Karpas-422 (cell line): ENCODE measurements at places on chromosomes 3 and 15.
A peak's percentile ranks its signal among the peaks of the same experiment; 100 is the strongest.

GRCh38 chr3:57559526-57559925 lies 3.5 kb downstream of the PDE12 start:
- no peak overlapping the region for H3K27ac ChIP-seq
- H3K36me3 ChIP-seq: peaks cover 44% of the 10 kb centered on the region
- H3K4me3 ChIP-seq: peak overlapping the region; percentile 48
- no peak for DNase-seq
- H3K27me3 ChIP-seq: no peaks in the 10 kb centered on the region

DNA sequence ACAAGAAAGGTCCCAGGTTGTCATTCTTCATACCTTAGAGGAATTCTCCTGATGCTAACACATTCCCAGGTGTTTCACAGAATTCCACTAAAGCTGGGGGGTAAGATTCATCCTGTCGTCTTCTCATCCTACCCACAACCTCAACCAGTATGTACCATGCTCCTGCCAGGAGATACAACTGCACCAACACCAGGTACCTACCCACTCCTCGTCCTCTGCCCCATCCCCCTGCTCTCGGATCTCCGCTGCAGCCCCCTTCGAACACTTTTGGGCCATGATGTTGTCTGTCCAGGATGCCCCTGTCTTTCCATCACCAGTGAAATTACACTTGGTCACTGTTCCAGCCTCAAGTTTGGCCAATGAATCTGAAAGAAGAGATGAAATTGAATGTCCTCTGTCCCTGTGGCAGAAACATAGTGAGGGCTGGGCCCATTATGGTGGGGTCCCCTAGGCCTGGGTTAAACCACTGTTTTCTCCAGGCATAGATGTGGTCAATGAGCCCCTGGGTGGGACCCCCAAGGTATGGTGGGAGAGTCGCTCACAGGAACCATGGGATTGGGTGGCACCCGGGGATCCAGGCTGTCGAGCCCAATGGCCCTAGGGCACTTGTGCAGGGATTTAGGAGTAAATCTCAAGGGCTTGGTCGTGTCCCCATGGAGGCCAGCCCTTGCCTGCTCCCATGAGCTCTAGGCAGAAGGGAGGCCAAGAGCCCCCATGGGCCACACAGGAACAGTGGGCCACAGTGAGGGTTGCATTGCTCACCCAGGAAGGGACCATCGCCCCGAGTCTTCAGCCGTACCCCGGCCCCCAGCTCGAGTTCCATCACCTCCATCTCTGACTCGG lies 9.4 kb upstream of the AP3S2 start:
- H3K27ac ChIP-seq: no peak overlapping the region
- H3K4me3 ChIP-seq: no peak overlapping the region
- no peaks in the 10 kb centered on the region for H3K27me3 ChIP-seq

DNA sequence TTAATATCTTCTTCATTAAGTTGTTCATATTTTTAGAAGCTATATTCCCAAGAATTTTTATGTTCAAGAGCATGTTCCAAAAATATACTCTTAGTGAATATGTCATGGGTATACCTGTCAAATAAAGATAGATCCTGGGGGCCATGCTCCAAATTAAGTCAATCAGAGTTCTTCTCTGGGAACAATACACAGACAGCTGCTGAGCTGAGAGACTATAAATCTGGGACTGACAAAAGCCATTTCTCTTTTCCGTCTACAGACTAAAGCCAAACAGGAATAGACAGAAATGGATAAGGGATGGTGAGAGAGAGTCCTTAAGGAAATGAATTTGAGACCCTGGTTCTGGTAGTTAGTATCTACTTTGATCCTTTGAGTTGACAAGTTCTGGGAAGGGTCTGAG lies 465.1 kb upstream of the RASGRP1 start:
- H3K4me1 ChIP-seq: no peaks in the 10 kb centered on the region
- no peaks in the 10 kb centered on the region for H3K36me3 ChIP-seq
- no peak overlapping the region for H3K27ac ChIP-seq
- H3K27me3 ChIP-seq: no peaks in the 10 kb centered on the region
- no peak overlapping the region for H3K4me3 ChIP-seq
- DNase-seq: no peak

GRCh38 chr3:32453346-32453745 lies 49.3 kb downstream of the CMTM6 start:
- H3K4me1 ChIP-seq: peaks cover 20% of the 10 kb centered on the region
- H3K27me3 ChIP-seq: no peaks in the 10 kb centered on the region
- H3K27ac ChIP-seq: no peak overlapping the region
- no peaks in the 10 kb centered on the region for H3K36me3 ChIP-seq
- no peak for DNase-seq

DNA sequence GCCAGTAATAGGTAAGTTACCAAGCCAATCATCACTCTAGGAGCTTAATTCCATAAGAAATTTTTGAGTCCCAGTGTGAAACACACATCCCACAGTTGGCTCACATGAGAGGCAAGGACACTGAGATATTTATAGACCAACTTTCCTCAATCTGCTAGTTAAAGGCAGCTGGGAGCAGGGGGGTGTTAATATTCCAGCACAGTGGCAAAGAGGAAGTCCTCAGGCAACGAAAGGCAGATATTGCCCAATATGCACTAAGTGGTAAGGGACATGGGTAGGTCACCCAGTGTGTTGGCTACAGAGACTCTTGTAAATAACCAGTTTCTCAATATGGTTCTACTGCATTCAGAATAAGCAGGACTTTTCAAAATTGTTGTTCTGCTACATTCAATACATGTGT lies 61.0 kb downstream of the TOP2B start:
- H3K36me3 ChIP-seq: peaks cover 76% of the 10 kb centered on the region
- no peaks in the 10 kb centered on the region for H3K27me3 ChIP-seq

DNA sequence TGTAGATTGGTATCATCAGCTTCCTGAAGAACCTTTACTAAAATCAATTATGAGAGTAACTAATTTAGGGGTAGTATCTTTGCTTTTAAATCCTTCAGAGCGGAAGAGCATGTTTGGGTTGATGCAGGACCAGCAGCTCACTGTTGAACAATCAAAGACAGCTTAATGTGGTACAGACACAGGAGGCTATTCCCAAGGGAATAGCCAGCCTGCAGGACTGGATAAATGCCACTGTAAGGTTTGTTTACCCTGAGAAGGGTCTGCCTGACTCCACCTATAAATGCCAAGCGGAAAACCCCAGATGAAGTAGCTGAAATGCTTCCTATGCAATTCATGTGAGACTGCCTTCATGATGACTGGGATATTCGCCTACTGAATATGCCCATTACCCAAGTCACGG lies 16.0 kb upstream of the STAC start:
- H3K4me1 ChIP-seq: no peaks in the 10 kb centered on the region
- no peak for DNase-seq
- no peaks in the 10 kb centered on the region; the same call in 1 of the 2 replicates for H3K27me3 ChIP-seq
- no peak overlapping the region for H3K4me3 ChIP-seq
- H3K36me3 ChIP-seq: no peaks in the 10 kb centered on the region

GRCh38 chr3:87201727-87202126 lies 25.4 kb upstream of the CHMP2B start:
- no peak for DNase-seq
- H3K4me1 ChIP-seq: no peaks in the 10 kb centered on the region
- no peaks in the 10 kb centered on the region for H3K36me3 ChIP-seq
- H3K27ac ChIP-seq: no peak overlapping the region
- no peaks in the 10 kb centered on the region for H3K27me3 ChIP-seq

DNA sequence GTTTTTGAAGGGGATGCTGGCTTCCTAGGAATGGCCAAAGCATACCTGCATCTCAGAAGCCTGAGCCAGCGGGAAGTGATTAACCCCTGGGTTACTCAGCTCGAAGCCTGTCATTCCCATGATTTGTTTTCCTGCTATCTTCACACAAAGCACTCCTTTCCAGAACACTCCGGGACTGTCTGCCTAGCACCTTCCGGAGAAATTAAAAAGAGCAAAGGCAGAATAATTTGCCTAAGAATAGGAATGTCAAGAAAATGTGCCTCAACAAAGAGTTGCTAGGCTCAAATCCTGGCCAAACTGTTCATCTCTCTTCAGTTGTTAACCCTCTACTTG lies 34.1 kb downstream of the TPM1 start:
- H3K4me1 ChIP-seq: no peaks in the 10 kb centered on the region
- H3K4me3 ChIP-seq: no peak overlapping the region
- no peak overlapping the region for H3K27ac ChIP-seq
- no peaks in the 10 kb centered on the region for H3K27me3 ChIP-seq
- H3K36me3 ChIP-seq: no peaks in the 10 kb centered on the region

DNA sequence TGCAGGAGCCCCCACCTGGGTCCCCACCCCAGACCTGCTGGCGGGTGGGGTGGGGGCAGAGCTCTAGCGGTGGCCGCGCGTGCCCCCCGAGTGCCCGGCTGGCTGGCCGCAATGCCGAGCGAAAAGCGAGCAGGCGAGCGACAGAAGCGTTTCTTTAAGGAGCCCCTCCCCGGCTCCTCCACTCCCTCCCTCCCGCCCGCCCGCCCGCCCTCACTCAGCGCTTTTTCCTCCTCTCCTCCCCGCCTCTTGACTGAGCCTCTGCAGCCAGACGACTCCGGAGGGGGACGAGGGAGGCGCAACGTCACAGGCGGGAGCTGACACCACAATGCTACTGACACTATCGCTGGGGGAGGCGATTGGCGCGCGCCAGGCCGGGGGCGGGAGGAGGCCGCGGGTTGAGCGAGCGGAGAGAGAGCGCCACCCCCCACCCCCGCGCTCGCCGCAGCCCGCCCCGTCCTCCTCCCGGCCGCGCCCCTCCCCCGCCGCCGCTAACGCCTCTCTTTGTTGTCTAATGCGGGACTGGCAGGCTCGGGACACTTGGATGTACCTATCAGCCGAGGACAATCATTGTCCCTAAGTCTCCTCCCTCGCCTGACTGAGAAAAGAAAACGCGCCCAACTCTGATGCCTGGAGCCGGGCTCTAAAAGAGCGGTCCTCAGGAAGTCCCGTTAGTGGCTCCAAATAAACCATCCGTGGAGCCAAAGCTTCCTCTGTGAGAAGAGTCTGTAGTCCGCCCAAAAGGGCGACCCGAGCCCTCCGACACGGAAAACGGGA lies at the start of gene MEX3B:
TSS of gene MEX3B (minus strand) at position 127 of the 774 bp plus-strand sequence. CDS start 313 bp downstream, outside the sequence.
- H3K4me3 ChIP-seq: peak within 1 kb of the TSS; percentile 97
- H3K4me1 ChIP-seq: peaks cover 4% of the 10 kb centered on the region
- H3K36me3 ChIP-seq: no peaks in the 10 kb centered on the region

GRCh38 chr3:20136231-20136630 lies 49.8 kb downstream of the SGO1 start:
- H3K27me3 ChIP-seq: no peaks in the 10 kb centered on the region
- peaks cover 11% of the 10 kb centered on the region for H3K4me1 ChIP-seq
- DNase-seq: no peak
- no peak overlapping the region for H3K4me3 ChIP-seq

GRCh38 chr3:187274977-187275338 lies 16.6 kb downstream of the MASP1 start:
- no peak overlapping the region for H3K27ac ChIP-seq
- H3K4me3 ChIP-seq: no peak overlapping the region
- peaks cover 4% of the 10 kb centered on the region for H3K4me1 ChIP-seq
- no peak for DNase-seq
- H3K36me3 ChIP-seq: no peaks in the 10 kb centered on the region
- H3K27me3 ChIP-seq: no peaks in the 10 kb centered on the region

GRCh38 chr15:40770147-40770721 lies 454 bp downstream of the C15orf62 start:
- DNase-seq: peak; percentile 91
- peak overlapping the region; percentile 44; the same call in 1 of the 2 replicates for H3K4me3 ChIP-seq
- H3K27me3 ChIP-seq: no peaks in the 10 kb centered on the region

GRCh38 chr3:182501856-182502255 lies 291.4 kb upstream of the ATP11B start:
- H3K27ac ChIP-seq: no peak overlapping the region
- no peaks in the 10 kb centered on the region for H3K27me3 ChIP-seq
- H3K36me3 ChIP-seq: no peaks in the 10 kb centered on the region
- H3K4me3 ChIP-seq: no peak overlapping the region
- H3K4me1 ChIP-seq: peaks cover 6% of the 10 kb centered on the region

DNA sequence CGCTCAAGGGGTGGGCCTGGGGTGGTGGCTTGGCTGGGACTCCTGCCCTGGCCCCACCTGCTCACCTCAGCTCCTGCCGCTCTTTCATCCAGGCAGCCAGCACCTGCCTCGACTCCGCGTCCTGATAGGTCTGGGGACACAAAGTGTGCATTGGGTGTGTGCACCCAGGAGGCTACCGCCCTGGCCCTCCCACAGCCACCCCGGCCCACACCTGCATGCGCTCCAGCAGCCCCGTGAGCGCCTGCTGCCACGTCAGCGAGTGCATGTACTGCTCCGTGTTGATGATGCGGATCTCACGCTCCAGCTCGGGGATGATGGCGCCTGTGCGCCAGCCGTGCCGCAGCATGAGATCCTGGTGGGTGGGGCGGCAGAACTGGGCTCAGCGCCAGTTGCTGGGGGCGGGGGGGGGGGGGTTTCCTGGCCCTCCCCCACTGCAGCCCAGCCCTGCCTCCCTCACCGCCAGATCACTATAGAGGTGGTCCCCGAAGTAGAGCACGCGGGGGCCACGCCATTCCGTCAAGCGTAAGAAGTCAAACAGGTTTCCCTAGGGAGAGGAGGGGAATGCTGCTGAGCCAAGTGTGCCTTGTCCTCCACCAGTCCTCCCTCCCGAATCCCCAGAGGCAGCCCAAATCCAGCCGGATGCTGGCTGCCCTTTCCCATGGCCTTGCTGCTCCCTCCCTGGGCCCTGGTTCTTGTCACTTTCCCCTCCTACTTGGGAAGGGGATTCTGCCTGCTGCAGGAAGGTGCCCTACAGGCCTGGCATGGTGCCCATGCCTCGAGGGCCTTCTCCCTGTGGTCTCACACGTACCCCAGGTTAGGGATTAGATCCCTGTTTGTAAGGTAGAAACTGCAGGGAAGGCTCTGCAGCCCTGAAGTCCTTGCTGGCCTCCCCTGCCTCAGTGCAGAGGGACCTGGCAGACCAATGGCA lies 8.6 kb downstream of the NT5DC2 start:
- no peaks in the 10 kb centered on the region for H3K4me1 ChIP-seq
- H3K27me3 ChIP-seq: no peaks in the 10 kb centered on the region
- no peak overlapping the region for H3K4me3 ChIP-seq
- no peaks in the 10 kb centered on the region for H3K36me3 ChIP-seq

GRCh38 chr3:9430733-9431132 lies 33.3 kb downstream of the SETD5 start:
- no peak overlapping the region for H3K27ac ChIP-seq
- no peaks in the 10 kb centered on the region for H3K27me3 ChIP-seq
- H3K4me1 ChIP-seq: peaks cover 20% of the 10 kb centered on the region
- H3K36me3 ChIP-seq: peaks cover 86% of the 10 kb centered on the region
- no peak overlapping the region for H3K4me3 ChIP-seq

DNA sequence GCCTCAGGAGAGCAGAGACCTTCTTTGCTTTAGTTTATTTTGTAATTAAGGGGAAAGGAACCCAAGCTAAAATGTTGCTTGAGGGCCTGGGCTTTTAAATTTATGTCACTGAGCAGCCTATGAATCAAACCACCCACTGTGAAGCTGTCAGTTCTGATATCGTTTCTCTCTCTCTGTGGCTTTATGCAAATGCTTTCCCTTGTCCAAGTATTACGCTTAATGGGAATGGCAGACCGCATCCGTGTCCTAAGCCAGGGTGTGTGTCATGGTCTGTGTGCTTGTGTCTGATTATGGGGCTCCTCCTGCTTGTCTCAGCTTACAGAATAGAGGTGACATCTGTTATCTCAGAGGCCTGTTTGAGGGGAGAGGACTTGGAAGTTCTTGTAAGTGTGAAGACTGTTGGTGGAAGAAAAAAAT lies 82.4 kb downstream of the EBLN2 start:
- no peaks in the 10 kb centered on the region for H3K4me1 ChIP-seq
- no peak overlapping the region for H3K27ac ChIP-seq
- no peaks in the 10 kb centered on the region for H3K27me3 ChIP-seq
- H3K4me3 ChIP-seq: no peak overlapping the region
- no peaks in the 10 kb centered on the region for H3K36me3 ChIP-seq
- no peak for DNase-seq

- H3K36me3 ChIP-seq: no peaks in the 10 kb centered on the region
- H3K4me3 ChIP-seq: no peak overlapping the region
- no peak for DNase-seq
- H3K4me1 ChIP-seq: peaks cover 12% of the 10 kb centered on the region
- no peaks in the 10 kb centered on the region for H3K27me3 ChIP-seq
- no peak overlapping the region for H3K27ac ChIP-seq
Observed at GRCh38 chr3:149992416-149993058, 21.8 kb upstream of the PFN2 start.
